ENCODE measurements at places on chromosomes 6 and 20. TPM values are rescaled to one million over a fixed set of nuclear protein-coding genes. Genes with fewer than 3 reads are reported as not detected.

- no peaks in the 10 kb centered on the region for H3K36me3 ChIP-seq
- H3K27ac ChIP-seq, result no peak overlapping the region
- no peaks in the 10 kb centered on the region for H3K27me3 ChIP-seq
- no peaks in the 10 kb centered on the region for H3K4me1 ChIP-seq
- DNase-seq, result no peak
- no peak overlapping the region for H3K4me3 ChIP-seq
Observed at GRCh38 chr6:91020744-91021143, 433.9 kb upstream of the MAP3K7 start.

Gene HUS1B
- total RNA-seq, result 0.98 TPM

- no peaks in the 10 kb centered on the region for H3K27me3 ChIP-seq
- H3K4me1 ChIP-seq, result peaks cover 6% of the 10 kb centered on the region
- no peaks in the 10 kb centered on the region for H3K36me3 ChIP-seq
- no peak overlapping the region for H3K4me3 ChIP-seq
Observed at GRCh38 chr6:116450769-116451740, 10.1 kb upstream of the CALHM6 start.

DNA sequence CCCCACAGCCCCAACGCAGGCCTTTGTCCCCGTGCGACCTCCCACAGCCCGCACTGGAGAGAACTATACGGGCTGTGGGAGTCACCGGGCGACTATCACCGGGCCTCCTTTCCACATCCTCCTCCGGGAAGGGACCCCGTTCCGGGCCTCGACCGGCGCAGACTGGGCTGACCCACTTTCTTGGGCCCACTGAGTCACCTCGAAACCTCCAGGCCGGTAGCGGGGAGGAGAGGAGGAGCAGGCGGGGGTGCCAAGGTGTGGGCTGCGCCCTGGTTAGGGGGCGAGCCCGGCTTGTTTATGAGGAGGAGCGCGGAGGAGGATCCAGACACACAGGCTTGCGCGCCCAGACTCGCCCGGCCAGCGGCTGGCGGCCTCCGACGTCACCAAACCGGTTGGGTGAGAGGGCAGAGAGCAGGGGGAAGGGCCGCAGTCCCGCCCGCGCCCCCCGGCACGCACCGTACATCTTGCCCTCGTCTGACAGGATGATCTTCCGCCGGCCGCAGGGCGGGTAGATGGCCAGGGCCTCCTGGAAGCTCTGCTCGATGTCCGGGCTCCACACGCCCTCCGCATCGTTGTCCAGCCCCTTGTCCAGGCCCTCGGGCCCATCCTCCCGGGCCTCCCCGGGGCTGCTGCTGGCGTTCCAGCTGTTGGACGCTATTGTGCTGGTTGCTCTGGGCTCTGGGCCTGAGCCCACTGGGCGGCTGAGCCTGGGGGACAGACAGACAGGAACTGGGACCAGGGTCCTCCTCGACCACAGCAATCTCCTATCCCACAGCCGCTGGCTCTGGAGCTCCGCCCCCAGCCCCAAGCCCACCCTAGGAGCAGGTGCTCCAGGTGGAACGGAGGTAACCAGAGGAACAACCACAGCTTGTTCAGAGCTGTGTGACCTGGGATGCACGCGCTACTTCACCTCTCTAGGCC, 10.6 kb downstream of the TEAD3 start:
- peak overlapping the region; percentile 97 for H3K27ac ChIP-seq
- peak overlapping the region; percentile 42 for H3K4me3 ChIP-seq
- H3K27me3 ChIP-seq, result no peaks in the 10 kb centered on the region
- H3K4me1 ChIP-seq, result peaks cover 67% of the 10 kb centered on the region

Gene ENPP3
- total RNA-seq, result 2.0 TPM

Gene RGS17
- 0.25 TPM for total RNA-seq

Gene ZNFX1
- total RNA-seq, result 27.5 TPM

DNA sequence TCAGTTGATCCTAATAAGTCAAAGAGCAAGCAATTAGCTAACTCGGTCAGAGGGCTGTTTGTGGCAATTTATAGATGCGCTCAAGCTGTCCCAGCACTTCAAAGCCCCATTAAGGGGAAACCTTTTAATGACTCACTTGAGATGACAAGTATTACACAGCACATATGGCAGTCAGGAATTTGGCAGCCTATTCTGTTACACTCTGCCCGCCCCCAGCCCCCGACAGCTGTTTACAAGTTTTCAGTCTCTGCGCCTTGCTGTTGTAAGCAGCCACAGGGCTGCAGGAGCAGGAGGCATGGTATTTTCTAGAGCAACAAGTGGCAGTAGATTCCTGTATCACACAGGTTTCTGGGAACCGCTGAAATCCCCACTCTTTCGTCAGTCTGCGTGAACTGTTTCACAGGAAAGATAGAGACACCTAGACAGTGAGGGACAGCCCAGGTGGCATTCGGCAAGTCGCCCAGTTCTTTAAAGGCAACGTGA, 263.0 kb downstream of the FOXC1 start:
- H3K27me3 ChIP-seq, result no peaks in the 10 kb centered on the region
- peaks cover 14% of the 10 kb centered on the region for H3K4me1 ChIP-seq
- no peaks in the 10 kb centered on the region for H3K36me3 ChIP-seq
- no peak overlapping the region for H3K4me3 ChIP-seq

Gene FBXO5
- 4.2 TPM for total RNA-seq

- H3K4me3 ChIP-seq, result no peak overlapping the region
- no peaks in the 10 kb centered on the region for H3K27me3 ChIP-seq
- no peak overlapping the region for H3K27ac ChIP-seq
Observed at GRCh38 chr6:25012657-25013056, 76.9 kb upstream of the RIPOR2 start.

DNA sequence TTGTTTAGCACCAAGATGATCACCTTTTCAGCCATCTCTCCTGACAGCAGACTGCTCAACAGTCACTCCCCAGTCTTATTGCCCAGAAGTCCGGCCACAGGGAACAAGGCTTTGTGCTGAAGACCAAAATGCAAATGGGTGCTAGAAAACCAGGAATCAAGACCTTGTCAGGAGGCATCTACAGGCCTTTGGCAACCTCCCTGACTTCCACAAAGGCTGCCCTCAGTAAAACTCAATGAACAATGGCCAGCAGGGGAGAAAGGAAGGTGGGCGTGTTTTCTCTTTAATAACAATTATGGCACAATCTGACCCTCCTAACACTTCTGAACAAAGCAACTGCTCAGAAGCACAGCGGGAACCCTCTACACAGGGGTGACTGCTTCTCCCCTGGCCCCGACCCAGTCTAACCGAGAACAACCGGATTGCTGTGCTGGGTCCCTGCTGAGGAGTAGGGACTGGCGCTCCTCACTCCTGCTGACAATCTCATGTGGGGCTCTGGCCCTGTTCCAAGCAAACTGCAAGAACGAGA, 41.6 kb downstream of the PLCG1 start:
- H3K36me3 ChIP-seq, result peaks cover 30% of the 10 kb centered on the region
- no peak overlapping the region for H3K4me3 ChIP-seq
- H3K27me3 ChIP-seq, result no peaks in the 10 kb centered on the region
- no peak for DNase-seq

DNA sequence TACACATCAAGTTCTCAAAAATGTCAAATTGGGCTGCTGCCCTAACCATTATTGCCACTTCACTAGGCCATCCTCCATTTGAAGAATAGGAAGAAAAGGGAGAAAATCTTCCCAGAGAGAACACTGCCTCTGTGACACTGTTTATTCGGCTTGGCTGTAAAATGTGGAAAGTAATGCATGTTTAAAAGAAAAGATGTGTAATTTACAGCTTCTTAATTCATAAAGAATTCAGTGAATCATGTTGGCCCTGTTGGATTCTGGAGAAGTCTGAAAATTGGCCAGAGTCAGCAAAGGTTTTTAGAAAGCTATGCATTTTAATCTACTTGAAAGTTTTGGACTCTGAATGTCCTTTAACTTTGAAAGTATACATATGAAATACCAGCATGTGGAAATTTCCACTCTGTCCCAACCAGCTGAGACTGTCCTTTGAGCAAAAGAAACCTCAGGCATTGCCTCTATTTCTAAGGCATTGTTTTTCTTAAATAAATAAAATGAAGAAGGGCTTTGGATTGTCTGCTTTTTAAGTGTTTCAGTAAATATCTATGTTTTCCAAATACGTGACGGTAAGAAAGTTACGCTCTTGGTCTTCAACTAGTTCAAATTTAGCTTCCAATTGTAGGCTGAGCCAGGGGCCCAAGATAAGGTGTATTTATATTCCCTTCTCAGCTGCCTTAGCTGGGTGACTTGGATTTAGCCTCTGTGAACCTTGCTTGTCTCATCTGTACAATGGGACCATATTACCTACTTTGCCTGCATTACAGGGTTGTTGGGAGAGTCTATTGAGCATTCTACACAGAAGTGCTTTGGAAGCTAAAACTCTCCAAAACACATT, 222.2 kb downstream of the UST start:
- H3K4me1 ChIP-seq, result no peaks in the 10 kb centered on the region
- no peak for DNase-seq
- no peak overlapping the region for H3K27ac ChIP-seq
- H3K27me3 ChIP-seq, result no peaks in the 10 kb centered on the region
- no peaks in the 10 kb centered on the region for H3K36me3 ChIP-seq
- H3K4me3 ChIP-seq, result no peak overlapping the region

GRCh38 chr6:16533210-16533609, 228.1 kb downstream of the ATXN1 start:
- no peaks in the 10 kb centered on the region for H3K4me1 ChIP-seq
- no peak for DNase-seq
- no peaks in the 10 kb centered on the region for H3K36me3 ChIP-seq
- H3K27me3 ChIP-seq, result no peaks in the 10 kb centered on the region
- H3K27ac ChIP-seq, result no peak overlapping the region

Gene PTCHD4
- not detected for total RNA-seq

GRCh38 chr6:14501914-14502313, 384.3 kb downstream of the CD83 start:
- H3K4me1 ChIP-seq, result no peaks in the 10 kb centered on the region
- no peaks in the 10 kb centered on the region for H3K27me3 ChIP-seq
- no peak overlapping the region for H3K27ac ChIP-seq

DNA sequence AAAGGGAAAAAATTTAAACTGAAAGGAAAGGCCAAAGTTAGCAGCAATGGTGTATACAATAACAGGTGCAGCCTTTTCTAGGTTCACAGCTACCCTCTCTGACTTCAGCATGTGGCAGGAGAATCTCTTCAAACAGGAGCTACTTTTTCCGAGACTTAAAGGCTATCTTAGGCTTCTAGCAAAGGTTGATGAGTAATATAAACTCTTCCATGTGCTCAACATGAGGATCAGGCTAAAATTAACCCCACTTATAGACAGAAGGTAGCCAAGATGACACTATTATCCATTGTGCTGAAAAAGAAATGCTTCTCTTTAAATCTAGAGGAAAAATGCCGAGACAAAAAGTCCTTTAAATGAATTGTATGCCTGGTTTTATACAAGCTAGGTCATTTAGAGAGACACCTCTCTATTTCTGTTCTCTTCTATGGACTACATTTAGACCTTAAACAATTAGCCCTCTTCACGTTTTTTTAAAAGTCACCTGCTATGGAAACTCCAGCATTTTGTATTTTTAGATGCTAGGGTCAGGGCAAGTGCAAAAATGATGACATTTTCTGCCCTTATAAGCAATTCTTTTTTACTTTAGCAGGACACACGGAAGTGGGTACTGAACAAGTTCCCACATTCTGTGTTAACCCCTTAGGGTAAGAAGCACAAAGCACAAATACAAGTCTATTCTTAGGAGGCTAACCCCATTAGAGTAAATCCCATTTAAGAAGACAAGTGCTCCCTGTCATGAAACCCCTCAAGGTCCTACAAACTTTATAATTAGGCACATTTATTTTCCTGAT, 216.8 kb upstream of the CITED2 start:
- no peak overlapping the region for H3K4me3 ChIP-seq
- no peak overlapping the region for H3K27ac ChIP-seq
- no peaks in the 10 kb centered on the region for H3K27me3 ChIP-seq
- H3K4me1 ChIP-seq, result peaks cover 21% of the 10 kb centered on the region
- no peaks in the 10 kb centered on the region for H3K36me3 ChIP-seq

DNA sequence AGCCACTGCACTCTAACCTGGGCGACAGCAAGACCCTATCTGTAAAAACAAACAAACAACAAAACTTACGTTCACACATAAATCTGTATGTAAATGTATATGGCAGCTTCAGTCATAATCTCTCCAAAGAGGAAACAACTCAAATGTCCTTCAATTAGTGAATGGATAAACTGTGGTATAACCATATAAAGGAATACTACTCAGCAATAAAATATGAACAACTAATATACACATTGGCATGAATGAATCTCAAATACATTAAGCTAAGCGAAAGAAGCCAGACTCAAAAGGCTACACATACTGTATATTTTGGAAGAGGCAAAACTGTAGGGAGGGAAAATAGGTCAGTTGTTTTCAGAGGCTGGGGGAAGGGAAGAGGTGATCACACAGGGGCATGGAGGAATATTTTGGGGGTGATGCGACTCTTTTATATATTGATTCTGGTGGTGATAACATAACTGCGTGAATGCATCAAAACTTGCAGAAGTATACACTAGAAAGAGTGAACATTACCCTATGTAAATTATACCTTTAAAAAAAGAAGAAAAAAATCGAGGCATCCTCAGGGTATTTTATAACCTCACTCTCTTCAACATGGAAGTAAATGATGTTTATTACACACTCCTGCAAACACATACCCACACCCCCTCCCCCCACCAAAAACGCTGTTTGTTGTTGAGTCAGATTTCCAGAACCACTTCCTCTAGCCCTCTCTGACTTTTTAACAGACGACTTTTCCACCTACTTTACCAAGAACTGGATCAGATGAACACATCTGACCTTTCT, 115.2 kb upstream of the RNF24 start:
- H3K27ac ChIP-seq, result no peak overlapping the region
- H3K27me3 ChIP-seq, result no peaks in the 10 kb centered on the region
- H3K4me1 ChIP-seq, result peaks cover 10% of the 10 kb centered on the region
- H3K4me3 ChIP-seq, result no peak overlapping the region

GRCh38 chr6:155224618-155225017, 39.2 kb upstream of the CLDN20 start:
- H3K4me1 ChIP-seq, result peaks cover 24% of the 10 kb centered on the region
- no peak overlapping the region for H3K4me3 ChIP-seq

GRCh38 chr6:136326038-136326553, 36.5 kb upstream of the BCLAF1 start:
- no peak for DNase-seq
- no peak overlapping the region for H3K27ac ChIP-seq
- no peaks in the 10 kb centered on the region for H3K36me3 ChIP-seq
- no peaks in the 10 kb centered on the region for H3K27me3 ChIP-seq

DNA sequence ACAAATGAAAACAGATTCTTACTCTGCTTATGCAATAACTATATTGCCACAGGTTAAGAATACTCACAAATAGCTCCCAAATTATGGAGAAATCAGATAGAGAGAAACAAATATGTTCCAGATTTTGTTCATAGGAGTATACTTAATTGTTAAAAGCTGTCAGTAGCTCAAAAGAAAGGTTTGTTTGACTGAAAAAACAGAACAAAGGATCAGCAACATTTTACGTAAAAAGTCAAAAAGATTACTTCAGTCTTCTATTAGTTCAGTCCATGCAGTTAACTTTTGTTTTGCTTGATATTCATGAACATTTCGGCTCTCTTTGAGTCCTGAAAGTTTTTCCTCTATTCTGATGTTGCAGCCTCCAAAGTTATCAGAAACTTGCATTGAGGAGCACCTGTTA, 13.4 kb upstream of the NANP start:
- no peak for DNase-seq
- no peaks in the 10 kb centered on the region for H3K27me3 ChIP-seq
- H3K4me1 ChIP-seq, result no peaks in the 10 kb centered on the region
- no peak overlapping the region for H3K4me3 ChIP-seq
- H3K36me3 ChIP-seq, result peaks cover 17% of the 10 kb centered on the region

- DNase-seq, result no peak
- H3K4me3 ChIP-seq, result no peak overlapping the region
- no peaks in the 10 kb centered on the region for H3K36me3 ChIP-seq
Observed at GRCh38 chr6:114939630-114940029, 596.8 kb upstream of the HS3ST5 start.
